Stimulated activated CD8-positive, alpha-beta memory T cell treated with anti-CD3 and anti-CD28 coated beads, Interleukin-15, amount 100 ng/mL, for 48 hours (primary cell): ENCODE measurements at places on chromosomes 2 and 18.

DNA sequence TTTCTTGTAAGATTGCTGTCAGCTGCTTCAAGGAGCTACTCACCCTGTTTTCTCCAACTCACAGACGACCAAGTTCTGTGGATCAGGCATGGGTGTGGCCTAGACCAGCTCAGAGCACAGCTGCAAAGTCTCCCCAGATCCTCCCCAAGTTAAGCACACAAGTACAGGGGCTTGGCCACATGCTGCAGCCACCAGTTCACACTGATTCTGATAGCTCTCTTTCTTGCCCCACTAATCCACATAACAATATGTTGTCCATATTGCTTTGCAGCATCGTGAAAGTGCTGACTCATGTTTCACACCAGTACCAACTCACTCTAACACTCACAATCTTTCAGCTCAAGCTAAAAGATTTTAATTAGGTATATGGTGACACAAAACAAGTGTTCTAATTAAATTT is 437.0 kb downstream of the PARD3B start:
- no peak for DNase-seq

GRCh38 chr18:3266062-3266608 is 4.2 kb downstream of the MYL12B start:
- no peak for DNase-seq

DNA sequence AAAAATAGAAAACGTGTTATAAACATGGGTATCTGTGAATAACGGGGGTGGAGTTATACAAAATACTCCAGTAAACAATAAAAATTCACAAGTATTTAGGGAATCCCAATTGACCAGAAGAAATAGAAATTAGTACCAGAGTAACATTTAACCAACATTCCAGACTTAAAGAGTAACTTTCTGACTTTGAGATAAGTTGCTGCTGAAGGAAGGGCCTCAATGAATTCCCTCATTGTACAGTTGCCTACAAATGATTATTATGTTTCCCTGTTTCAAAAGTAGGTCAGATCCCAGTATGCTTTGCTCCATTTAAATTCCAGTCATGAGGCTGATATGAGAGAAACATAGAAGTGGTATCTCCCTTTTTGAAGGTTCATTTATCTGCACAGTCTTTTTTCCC is 88.3 kb upstream of the KCNH7 start:
- DNase-seq = no peak

DNA sequence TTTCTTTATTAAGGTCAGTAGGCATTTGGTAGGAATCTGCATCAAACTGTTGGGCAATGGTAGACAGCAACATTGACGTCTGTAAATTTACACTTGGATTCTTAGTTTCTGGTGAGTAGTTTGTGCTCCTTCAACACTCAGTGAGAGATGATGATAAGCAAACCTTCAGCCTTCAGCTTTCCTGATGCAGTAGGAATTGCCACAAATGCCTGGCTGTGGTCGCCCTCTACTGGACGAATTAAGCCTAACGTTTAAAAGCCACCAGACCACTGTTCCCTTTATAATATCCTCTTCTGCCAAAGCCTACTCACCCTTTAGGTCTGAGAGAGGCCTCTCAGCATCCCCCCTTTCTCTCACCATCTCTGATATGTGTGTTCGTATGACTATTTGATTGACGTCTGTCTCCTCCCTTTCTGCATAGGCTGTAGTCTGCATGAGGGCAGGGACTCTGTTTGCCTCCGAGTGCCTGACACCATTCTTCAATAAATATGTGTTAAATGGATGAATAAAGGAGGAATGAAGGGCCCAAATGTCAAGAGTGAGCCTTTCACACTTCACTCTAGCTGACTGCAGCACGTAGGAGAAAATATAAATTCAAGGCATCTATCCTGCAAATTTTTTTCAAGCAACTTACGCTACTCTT is 47.0 kb upstream of the PLEKHM3 start:
- DNase-seq = peak; percentile 9

DNA sequence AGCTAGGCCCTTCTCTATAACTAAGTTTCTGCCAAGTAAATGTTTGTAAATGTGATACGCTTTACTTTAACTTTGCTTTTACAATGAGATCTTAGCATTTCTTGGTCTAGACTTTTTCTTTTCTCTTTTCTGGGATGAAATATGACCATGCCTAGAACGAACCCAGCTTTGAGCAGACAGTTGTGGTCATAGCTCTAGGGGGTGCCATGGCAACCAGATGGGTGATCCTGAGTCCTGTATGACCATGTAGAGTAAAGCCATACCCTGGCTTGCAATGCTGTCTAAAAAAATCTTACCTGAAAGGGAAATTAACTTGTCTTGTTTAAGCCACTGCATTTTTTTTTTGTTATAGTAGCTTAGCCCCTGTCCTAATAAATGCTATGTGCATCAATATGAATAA is 956.3 kb downstream of the SLC4A3 start:
- DNase-seq = no peak

DNA sequence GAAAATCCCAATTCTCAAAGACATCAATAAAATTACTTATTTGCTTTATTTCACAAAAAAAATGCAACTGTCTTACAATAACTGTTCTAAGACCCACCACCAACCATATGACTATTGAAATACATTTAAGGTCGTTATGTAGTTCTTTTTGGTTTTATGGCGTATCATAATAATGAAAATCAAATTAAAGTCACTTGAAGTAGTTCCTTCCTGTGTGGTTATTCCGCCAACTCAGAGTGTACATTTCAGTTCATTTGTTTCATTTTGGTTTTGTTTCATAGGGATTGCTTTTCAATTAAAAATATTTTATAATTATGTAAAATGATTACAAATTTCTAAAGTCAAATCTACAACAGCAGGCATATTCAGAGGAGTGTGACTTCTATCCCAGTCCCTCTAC is 45.9 kb upstream of the AAK1 start:
- DNase-seq = no peak

GRCh38 chr2:29687121-29687520 is 234.3 kb downstream of the ALK start:
- no peak for DNase-seq

DNA sequence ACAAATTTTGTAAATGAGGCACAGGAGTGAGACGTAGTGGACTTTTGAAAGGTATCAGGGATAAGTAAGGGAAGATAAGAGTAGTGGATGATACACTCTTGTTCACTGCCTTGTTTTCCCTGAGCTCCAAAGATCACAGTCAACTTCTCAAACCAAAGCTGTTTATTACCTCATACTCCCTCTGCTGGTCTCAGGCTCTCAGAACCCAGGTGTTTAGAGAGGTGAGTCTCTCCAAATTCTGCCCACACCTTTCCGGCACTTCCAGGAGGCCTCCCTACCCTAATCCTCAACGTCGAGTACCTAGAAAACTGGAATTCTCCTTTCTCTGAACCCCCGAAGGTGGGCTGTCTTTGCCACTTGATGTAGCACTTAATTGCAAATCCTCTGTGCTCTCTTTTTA is 621.1 kb downstream of the BCL11A start:
- DNase-seq = no peak

- no peak for DNase-seq
Observed at GRCh38 chr2:67824186-67824585, 238.6 kb downstream of the C1D start.

- DNase-seq = no peak
Observed at GRCh38 chr18:6411382-6411781, 3.3 kb downstream of the L3MBTL4 start.

GRCh38 chr2:225270861-225271260 is 128.6 kb upstream of the NYAP2 start:
- DNase-seq = no peak

GRCh38 chr2:69184224-69184623 is 171.2 kb downstream of the ANTXR1 start:
- no peak for DNase-seq

- DNase-seq = no peak
Observed at GRCh38 chr2:234770715-234771141, 181.1 kb upstream of the SH3BP4 start.

- DNase-seq = no peak
Observed at GRCh38 chr2:170221317-170222288, 43.7 kb downstream of the MYO3B start.

GRCh38 chr2:1887915-1888314 is 143.6 kb upstream of the PXDN start:
- DNase-seq = no peak

GRCh38 chr2:230668939-230669303 is 43.7 kb upstream of the CAB39 start:
- no peak for DNase-seq

DNA sequence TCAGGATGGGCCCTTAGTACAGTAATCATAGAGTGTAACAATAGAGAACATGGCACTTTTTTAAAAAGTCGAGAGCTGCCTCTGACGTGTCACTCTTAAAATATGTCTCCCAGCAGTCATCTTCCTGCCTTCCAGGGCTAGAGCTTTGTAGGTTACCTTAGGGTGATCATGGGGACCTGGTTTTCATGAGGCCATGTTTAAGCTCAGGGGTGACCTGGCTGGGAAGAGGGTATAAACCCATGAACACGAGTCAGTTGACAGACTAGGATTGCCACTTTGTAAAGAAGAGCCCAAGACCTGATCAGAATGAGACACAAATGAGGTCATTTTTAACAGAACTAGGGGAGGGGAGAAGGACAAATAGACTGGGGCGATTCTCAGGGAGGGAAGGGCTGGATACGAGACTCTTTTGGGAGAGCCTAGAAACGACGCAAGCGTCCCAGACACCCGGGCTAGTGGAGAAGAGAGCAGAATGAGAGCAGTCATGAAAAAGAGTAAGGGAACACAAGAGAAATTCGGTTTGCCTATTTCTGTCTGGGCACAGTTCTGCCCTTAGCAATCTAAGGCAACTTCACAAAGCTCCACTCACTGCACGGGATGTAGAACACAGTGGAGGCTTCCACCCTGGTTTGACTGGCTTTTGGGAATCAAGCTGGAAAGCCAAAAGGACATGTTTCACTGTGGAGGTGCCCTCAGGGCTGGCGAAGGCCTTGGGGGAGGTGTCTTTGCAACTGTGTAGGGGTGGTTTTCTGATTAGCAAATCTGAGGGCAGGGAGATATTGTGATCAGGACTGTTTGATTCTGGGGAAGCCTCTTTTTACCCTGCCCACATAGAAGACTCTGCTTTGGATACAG is 1.8 kb upstream of the RAB31 start:
- DNase-seq = no peak
